ENCODE measurements at places on chromosomes 3 and 15.

DNA sequence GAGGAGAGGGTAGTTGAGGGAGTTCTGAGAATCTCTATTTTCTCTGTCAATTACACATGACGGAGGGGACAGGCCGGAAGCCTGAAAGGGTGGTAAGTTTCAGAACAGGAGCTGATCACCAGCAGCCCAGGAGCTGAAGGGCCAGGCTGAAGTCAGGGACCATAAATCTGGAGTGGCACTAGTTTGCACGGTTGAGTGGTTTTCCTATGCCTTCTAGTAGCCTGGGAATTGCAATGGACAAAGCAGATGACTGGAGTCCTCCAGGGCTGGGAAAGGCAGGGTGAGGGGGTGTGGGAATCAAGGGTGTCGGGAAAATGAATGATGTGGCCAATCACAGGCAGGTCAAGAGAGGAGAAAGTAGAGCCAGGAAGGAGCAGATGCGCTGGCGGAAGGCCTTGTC is 72.5 kb downstream of the MAGEF1 start:
- DNase-seq = no peak

- no peak for DNase-seq
Measured at GRCh38 chr3:172232579-172233212, 193.3 kb downstream of the FNDC3B start.

- no peak for DNase-seq
Measured at GRCh38 chr15:36507458-36507857, 72.0 kb upstream of the CDIN1 start.

GRCh38 chr3:193030276-193030675 is 112.6 kb upstream of the MB21D2 start:
- no peak for DNase-seq

DNA sequence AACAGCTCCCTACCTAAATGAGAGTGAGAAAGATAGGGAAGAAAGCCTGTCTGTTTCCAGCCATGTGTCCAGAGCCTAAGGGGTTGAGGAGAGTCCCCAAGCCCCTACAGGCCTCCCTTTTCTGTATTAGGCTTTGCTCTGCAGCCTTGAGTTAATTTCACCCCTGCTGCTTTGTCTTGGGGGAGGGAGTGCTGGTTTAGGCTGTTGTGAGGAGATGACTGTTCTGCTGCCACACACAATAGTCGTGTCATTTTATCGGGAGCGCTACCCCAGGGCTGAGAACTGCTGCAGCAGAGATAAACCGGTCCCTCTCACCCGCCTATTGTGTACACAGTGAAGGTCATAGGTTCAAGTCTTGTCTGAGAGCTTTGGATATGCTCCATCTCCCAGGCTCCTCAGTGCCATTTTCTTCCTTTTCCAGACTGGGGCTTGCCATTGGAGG is 1.4 kb downstream of the ZNF609 start:
- no peak for DNase-seq

- DNase-seq = no peak
Measured at GRCh38 chr3:55091381-55092225, 163.7 kb upstream of the LRTM1 start.

DNA sequence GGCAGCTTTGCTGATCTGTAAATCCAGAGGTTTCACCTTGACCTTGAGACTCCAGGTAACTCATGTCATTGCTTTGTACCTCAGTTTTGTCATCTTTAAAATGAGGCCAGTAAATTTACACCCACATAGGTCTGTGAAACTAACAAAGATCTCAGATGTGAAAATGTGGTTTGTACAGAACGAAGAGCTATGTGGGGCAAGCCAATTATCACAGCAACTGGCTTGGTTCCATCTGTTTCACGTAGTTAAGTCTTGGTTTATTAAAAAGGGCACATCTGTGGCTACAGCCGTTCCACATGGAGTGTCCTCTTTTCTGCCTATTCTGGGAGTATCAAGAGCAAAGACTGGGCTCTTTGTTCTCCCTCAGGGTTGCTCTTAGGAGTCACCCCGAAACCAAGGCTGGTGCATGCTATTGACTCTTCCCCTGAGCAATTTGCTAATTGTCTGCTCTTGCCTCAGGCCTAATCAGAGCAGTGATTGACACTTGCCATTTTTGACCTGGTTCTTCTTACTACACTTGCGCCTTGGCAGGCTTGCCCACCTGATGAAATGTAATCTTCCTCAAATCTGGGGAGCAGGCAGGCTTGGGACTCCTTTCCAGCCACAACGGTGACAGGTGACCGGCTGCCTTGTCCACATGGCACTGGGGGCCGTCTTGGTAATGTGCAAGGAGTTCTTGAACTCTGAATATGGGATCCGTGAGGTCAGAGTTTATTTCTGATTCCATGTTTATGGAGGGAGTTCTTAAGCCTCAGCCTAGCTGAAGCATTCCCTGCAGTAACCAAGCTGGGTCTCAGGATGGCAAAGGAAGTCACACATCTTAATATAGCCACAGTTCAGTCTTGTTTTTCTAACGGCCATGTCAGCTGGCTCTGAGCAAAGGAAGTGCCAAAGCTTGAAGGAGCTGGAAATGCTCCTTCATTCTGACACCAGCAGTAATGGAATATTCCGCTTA is 40.1 kb downstream of the EAF1 start:
- no peak for DNase-seq

GRCh38 chr3:126649556-126650092 is 5.3 kb downstream of the TXNRD3 start:
- no peak for DNase-seq

- no peak for DNase-seq
Measured at GRCh38 chr15:57505056-57505715, 86.5 kb upstream of the MYZAP start.

DNA sequence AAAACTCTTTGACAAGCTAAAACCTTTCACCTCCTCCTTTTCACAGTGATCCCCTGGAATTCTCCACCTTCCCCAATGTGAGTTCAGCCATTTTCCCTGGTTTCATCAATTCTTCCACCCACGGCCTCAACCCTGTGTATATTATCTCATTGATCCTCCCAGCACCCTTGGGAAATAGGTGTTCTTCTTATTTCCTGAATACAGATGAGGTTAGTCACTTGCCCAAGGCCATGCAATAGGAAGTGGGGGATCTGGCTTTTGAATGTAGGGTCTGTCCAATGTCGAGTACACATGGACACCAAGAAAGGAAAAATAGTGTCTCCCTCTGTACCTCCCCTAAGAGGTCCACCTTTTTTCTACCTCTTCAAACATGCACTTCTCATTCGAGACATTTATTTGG is 262.8 kb upstream of the ST8SIA2 start:
- DNase-seq = no peak

DNA sequence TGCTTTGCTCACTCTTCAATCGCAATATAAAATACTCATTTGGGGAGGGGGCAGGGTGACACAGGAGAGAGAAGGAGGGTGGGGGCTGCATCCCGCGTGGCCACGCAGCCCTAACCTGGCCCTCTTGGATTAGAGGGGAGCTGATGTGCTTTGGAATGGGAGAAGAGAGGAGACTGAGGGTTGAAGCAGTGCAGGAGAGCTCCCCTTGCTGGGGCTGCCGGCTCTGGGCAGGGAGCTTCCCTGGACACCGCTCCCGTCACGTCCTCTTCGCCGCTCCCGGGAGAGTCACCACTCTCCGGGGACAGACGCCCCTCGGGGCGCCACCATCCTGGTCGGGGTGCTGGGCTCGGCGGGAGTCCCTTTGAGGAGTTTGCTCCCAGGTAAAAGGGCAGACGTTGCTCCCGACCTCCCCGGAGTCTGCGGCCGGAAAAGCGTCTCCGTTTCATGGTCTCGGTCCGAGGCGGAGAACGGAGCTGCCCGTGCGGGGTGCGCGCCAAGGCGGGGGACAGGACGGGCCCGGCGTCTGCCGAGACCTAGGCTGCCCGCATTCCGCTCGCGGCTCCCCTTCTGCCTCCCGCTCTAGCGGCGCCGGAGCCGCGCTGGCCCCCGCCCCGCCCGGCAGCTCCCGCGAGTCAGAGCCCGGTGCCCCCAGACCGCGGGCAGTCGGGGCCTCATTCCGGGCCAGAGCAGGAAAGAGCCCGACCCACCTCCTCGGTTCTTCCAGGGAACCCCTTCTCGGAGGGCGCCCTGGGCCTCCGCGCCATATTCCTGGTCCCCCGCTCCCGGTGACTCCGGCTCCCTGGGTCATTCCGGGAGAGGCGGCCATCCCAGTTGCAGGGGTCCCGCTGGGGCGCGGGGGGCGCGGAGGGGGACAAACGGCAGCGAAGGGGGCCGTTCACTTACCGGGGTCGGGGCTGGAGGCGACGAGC is 603 bp downstream of the SLC7A14 start:
- peak; percentile 10 for DNase-seq
